ENCODE measurements at places on chromosomes 4 and X. TPM values are rescaled to one million over a fixed set of nuclear protein-coding genes. Genes with fewer than 3 reads are reported as not detected.

Gene SHISA3
- under 0.01 TPM for total RNA-seq

Gene UGT2A1
- total RNA-seq, result not detected

Gene RNF175
- not detected for total RNA-seq

Gene EXOC1L
- total RNA-seq, result not detected

Gene AFF2
- total RNA-seq, result 0.72 TPM

Gene MAOA
- total RNA-seq, result 0.56 TPM

Gene ZNF157
- under 0.01 TPM for total RNA-seq

Gene XKRX
- total RNA-seq, result 0.90 TPM

Gene KIF4A
- total RNA-seq, result 19.0 TPM

Gene PRRG3
- total RNA-seq, result not detected

Gene OTUD5
- total RNA-seq, result 30.6 TPM

Gene AREG
- total RNA-seq, result 0.18 TPM

Gene FAM184B
- 0.18 TPM for total RNA-seq

Measured in IMR-90 (cell line).